HepG2 (cell line): ENCODE measurements at places on chromosomes 5 and 9.
A peak's percentile ranks its signal among the peaks of the same experiment; 100 is the strongest.

- DNase-seq: no peak
Measured at GRCh38 chr9:110847671-110848070, 179.1 kb downstream of the MUSK start.

GRCh38 chr5:102800427-102800826 is 45.3 kb downstream of the PAM start:
- DNase-seq: no peak

- peak; percentile 9 for DNase-seq
Measured at GRCh38 chr5:119398727-119399466, 43.1 kb downstream of the TNFAIP8 start.

DNA sequence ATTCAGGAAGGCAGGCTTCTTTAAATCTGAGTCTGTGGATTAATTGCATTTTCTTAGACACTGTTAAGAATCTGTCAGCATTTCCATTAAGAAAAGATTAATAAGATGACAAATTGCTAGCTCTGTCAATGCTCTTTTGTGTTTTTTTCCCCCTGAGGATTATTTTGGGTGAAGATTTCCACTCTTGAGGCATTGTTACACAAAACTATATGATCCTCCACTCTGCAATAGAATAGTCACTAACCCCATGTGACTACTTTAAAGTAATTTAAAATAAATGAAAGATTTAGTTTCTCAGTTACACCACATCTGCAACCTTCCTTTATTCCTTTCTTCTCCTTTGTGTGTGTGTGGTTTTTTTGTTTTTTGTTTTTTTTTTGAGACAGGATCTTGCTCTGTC is 82.0 kb downstream of the ACER2 start:
- no peak for DNase-seq

DNA sequence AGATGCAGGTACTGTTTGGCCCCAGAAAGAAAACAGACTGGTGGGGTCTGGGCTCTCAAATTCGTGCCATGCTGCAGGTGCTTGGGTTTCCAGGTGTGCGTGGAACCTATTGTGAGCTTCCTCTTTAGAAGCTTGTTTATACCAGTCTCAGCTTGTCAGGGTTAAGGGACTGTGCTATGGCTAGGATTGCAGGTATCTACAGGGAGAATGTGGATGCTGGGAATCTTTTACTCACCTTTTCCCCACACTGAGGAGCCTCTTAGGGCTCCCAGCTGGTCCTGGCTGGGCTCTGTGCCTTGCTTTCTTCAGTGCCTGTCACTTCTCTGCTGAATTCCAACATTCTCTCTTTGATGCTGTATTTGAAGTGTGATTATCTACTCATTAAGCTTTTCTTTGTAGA is 111.8 kb downstream of the WDR70 start:
- DNase-seq: no peak

GRCh38 chr9:117104716-117105495 is 310.0 kb downstream of the ASTN2 start:
- DNase-seq: no peak
